ENCODE measurements at places on chromosomes 6 and 20.
A peak's percentile ranks its signal among the peaks of the same experiment; 100 is the strongest.

DNA sequence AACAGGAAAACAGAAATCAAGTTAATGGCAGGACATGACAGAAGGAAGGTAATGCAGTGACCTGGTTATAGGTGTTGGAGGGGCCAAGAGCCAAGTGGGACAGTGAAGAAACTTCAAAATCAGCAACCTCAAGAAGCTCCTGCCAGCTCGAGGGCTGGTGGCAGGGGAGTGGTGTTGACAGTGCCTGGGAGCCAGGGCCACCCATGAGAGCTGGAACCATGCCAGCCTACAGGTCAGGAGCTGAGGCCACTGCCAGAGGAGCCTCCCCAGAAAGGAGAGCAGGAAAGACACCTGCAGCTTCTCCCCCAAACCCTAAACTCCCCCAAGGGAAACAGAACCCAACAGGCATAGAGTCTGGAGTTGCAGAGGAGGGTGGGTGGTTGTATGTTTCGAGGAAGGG is 262.1 kb downstream of the LRFN2 start:
- no peak for DNase-seq

- DNase-seq: no peak
Observed at GRCh38 chr20:59903621-59904020, 29.8 kb downstream of the SYCP2 start.

- DNase-seq: no peak
Observed at GRCh38 chr20:61361501-61361900, 109.4 kb downstream of the CDH4 start.

GRCh38 chr6:41306187-41306854 is 19.8 kb upstream of the TREM1 start:
- peak; percentile 36 for DNase-seq

DNA sequence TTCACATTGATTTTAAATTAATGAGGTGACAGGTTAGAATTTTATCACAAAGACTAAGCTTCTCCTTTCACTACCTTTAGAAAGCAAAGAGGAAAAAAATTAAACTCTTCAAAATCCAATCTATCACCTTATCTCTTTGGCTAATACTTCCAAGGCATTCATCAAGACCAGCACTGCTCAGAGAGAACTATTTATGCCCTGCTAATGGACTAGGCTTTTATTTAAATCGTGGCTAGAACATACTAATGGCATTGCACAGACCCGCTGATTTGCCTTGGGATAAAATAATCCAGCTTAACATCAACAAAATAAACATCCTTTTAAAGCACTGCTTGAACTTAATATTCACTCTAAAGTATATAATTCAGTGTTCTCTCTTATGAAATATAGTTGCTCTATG is 880.4 kb downstream of the HACE1 start:
- DNase-seq: no peak

DNA sequence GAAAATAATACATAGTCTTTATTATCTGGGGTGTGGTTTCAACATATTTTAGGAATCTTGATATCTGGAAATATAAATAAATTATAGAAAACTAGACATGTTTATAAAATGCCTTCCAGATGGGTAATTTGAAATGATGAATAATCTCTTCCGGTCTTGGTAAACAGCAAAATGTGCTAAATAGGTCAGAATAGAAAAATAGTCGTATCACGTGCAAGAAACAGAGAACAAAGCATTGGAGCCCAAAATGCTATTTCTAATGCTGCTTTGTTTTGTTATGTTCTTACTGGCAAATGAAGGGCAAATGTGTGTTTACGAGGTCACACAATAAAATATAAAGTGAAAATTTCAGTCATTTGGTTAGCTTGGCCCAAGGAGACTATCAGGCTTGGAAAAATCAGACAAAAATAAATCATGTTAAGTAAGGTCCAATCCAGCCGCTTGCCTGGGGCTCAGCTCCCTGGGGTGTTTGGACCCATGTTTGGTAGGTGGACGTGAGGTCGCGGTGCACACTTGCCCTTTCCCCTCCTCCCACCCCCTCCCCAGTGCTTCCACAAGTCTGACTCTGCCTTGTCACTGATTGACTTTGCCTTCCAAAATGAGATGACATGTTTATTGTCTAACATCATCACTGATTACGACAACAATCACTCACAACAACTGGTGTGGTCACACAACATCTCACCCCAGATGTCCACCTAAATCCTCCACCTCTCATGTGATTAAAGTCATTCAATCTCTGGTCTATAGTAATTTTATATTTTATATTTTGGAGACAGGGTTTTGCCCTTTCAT is 56.0 kb downstream of the RIN2 start:
- DNase-seq: no peak

- DNase-seq: peak; percentile 32
Observed at GRCh38 chr6:18242062-18242851, 22.1 kb downstream of the DEK start.
